ENCODE measurements at places on chromosomes 6 and 20.

GRCh38 chr6:11222385-11223277 lies 9.8 kb downstream of the NEDD9 start:
- no peak for DNase-seq

GRCh38 chr6:149806127-149806526 lies 56.6 kb downstream of the PCMT1 start:
- no peak for DNase-seq

DNA sequence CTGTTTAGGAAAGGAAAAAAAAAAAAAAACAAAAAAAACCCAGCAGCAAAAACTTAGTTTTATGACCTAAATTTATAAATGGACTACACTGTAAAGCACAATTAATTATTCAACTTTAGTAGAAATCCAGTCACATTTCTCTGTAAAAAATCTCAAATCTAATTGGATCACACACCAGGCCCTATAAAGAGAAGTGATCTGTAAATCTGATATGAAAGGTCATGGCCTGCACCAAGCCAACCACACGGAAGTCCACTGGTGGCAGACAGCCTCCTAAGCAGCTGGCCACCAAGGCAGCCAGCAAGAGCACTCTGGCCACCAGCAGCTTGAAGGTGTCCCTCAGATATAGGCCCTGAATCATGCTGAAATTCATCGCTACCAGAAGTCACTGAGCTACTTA lies 131.6 kb downstream of the HFE start:
- peak; percentile 62 for DNase-seq

DNA sequence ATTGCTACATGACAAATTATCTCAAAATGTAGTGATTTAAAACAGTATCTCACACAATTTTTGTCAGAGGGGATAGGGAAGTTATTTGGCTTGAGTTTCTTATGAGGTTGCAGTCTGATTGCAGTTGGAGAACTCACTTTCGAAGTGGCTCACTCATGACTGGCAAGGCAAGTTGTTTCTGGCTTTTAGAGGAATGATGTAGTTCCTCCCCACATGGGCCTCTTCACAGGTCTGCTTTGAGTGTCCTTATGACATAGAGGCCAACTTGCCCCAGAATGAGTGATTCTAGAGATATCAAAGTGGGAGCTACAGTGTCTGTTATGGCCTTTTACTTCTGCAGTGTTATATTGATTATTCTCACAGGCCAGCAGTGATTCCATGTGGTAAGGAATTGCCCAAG lies 6.1 kb downstream of the DOP1A start:
- DNase-seq, result no peak

- DNase-seq, result no peak
These were observed at the start of gene CST9 for GRCh38 chr20:23605867-23606651. CST9 (minus strand) TSS chr20:23605917; CDS start chr20:23605864, 53 bp downstream.

GRCh38 chr6:162450358-162450757 lies 277.2 kb downstream of the PRKN start:
- DNase-seq, result no peak

- DNase-seq, result no peak
These were observed 3.6 kb upstream of the FOXC1 start for GRCh38 chr6:1605893-1606779.

DNA sequence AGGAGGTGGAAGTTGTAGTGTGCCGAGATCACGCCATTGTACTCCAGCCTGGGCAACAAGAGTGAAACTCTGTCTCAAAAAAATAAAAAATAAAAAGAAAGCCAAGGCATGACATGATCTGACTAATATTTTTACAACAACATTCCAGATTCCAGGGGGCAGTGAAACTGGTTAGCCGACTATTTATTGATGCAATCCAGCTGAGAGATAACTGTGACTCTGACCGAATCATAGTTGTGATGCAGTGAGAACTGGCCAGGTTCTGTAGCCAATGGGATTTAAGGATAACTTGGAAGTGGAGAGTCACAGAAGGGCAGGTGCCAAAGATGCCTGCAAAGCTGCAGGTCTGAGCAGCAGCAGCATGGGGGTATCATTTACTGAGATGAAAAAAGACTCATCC lies 82.9 kb upstream of the TSHZ2 start:
- no peak for DNase-seq

DNA sequence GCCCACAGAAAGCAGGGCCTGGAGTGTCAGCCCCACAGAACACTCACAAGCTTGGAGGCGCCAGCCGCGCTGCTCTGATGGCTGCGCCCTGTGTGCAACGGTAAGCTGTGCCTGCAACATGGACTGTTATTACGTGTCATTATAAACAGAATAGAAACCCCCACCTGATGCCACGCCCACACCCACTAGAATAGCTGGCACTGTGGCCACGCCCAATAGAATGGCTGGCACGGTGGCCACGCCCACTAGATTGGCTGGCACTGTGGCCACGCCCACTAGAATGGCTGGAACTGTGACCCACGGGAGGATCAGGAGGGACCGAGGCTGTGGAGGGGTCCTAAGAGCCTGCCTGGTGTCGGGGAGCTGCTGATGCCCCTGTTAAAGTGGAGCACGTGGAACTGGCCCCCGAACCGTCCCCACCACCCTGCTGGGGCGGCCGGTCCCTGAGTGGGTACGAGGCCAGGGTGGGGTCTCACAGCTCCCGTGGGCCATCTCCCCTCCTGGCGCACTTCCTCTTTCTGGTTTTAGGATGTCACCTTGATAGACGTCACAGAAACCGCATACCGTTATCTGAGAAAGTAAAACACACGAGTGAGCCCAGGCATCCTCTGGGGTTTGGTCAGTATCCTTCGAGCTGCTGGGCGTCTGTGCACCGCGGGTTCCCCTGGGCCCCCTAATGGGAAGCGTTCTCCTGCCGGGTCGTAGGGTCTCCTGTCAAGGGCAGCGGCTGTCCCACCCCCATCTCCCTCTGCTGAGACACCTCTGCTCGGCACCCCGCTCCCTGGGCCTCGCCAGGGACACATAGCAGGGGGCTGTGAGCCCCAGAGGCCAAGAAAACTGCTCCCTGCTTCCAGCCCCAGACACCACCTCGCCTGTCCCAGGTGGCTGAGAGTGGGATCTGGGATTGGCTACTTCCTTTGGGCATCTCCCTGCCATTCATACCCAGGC lies 25.4 kb downstream of the SLC17A9 start:
- DNase-seq, result no peak

- no peak for DNase-seq
These were observed 364.3 kb upstream of the SPTLC3 start for GRCh38 chr20:12644461-12644860.
